ENCODE measurements at places on chromosomes 1 and 21. TPM values are rescaled to one million over a fixed set of nuclear protein-coding genes. Genes with fewer than 3 reads are reported as not detected.

Gene CD55
- 53.3 TPM for total RNA-seq

Gene FCGR3B
- total RNA-seq: not detected

Gene CFHR3
- not detected for total RNA-seq

Gene KIF26B
- total RNA-seq: 1.4 TPM

DNA sequence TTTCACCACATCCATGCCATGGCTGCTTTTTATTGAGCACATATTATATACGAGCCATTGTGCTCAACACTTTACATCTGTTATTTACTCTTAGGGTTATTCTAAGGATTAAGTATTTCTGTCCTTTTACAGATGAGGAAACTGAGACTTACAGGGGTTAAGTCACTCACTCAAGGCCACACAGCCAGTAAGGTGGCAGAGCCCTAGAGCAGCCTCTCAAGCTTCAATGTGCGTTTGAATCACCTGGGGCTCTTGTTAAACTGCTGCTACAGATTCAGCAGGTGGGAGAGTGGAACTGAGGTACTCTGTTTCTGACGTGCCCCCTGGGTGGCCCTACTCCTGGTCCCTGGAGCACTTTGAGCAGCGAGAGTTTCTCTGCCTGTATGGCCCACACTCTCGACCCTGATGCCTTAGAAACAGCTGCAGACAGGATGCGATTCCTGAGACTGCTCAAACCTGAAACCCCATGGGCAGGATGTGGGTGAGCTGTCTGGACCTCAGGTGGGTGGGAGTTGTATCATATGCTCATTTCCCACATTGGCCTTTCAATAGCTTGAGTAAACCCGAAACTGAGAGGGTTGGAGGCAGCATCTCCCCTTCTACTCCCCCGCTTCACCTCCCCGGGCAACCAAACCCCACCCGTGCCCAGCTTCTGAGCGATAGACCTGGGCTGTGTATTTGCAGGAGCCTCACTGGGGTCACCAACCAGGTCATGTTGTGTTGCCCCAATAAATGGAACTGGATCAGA, 59.3 kb downstream of the MAN1C1 start:
- no peak for DNase-seq

DNA sequence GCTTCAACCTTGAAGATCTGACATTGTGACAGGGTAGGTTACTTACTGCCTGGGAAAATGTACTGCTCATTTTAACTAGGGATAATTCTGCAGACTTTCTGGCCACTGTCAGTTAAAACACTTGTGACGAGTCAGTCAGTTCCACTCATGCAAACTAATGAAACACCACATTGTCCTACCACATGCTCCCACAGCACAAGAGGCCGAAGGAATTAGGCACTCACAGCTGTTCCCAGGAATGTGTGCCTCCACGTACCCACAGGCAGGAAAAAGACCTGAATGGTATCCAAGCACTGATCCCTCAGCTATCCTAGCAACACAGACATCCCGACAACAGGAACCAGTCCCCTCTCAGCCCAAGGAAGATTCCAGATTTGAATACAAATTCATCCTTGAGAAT, 12.3 kb downstream of the BCAR3 start:
- peak; percentile 73 for DNase-seq

DNA sequence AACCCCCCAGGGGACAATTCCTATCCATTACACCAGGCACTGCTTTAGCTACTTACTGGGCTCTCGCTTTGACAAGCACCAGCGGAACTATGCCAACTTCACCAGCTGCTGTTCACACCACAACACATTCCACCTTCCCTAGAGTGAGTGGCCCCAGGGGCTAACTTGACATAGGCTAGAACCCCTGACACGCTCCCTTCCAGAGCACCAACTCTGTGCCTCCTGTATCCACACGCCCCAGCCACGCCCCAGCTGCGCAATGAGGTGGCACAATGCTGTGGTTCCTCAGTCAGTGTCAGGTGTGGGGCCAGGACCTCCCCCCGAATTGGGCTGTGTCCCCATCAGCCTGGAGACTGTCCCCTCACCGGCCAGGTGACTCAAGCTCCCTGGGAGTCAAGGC, 11.7 kb upstream of the FGR start:
- no peak for DNase-seq

DNA sequence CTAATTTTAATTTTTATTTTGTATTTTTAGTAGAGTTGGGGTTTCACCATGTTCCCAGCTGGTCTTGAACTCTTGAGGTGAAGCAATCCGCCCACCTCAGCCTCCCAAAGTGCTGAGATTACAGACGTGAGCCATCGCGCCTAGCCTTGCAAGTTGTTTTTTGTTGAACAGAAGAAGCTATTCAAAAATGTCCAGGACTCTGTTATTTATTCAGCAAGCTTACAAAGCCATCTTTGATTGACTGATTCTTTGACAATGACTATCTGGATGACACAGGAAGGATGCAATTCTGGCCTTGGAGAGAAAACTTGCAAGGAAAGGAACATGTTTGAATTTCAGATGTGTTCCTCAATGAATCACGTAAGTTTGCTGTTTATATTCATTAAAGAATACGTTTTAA, 63.5 kb downstream of the MAP3K7CL start:
- DNase-seq: peak; percentile 66

GRCh38 chr1:183968386-183968785, 69.1 kb downstream of the COLGALT2 start:
- DNase-seq: peak; percentile 84
